ENCODE measurements at places on chromosomes 16 and 17.

- DNase-seq, result no peak
These were observed 15.1 kb downstream of the NQO1 start for GRCh38 chr16:69711115-69711740.

GRCh38 chr17:32240750-32241149 is 24.9 kb upstream of the RHBDL3 start:
- no peak for DNase-seq

DNA sequence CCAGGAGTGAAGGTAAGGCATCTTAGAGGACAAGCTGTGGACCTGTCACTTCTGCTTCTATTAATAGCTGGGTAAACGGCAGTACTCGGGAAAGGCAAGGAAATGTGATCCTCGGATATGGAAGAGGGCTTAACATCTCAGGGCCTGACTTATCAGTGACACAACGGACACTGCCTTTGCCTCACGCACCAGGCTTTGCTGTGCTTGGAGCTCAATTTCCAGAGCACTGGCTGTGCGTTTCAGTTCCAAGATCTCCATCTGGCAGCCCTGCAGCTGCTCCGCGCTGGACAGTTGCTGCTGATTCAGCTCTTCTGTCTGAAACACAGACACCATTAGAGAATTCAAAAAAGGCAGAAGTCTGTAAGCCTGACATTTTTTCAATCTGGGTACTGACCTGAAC is 3.5 kb downstream of the KRT40 start:
- no peak for DNase-seq

DNA sequence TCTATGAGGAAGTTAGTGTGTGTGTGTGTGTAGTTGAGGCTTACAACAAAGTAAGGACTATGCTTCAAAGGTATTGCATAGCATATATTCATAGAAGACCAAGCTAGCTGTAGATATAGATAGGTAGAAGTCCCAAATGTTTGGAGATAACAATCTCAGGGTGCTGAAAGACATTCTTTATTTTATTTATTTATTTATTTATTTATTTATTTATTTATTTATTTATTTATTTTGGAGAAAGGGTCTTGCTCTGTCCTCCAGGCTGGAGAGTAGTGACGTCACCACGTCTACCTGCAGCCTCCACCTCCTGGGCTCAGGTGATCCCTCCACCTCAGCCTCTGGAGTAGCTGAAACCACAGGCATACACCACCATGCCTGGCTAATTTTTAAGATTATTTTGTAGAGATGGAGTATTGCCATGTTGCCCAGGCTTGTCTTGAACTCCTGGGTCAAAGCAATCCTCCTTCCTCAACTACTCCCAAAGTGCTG is 284.6 kb upstream of the KIF2B start:
- DNase-seq, result no peak

- DNase-seq, result no peak
These were observed 8.4 kb upstream of the SLC47A2 start for GRCh38 chr17:19724501-19725420.

- no peak for DNase-seq
These were observed 229.4 kb downstream of the CCDC182 start for GRCh38 chr17:57515662-57516211.

- DNase-seq, result no peak
These were observed 1.6 kb downstream of the ITGA3 start for GRCh38 chr17:50057521-50057991.

DNA sequence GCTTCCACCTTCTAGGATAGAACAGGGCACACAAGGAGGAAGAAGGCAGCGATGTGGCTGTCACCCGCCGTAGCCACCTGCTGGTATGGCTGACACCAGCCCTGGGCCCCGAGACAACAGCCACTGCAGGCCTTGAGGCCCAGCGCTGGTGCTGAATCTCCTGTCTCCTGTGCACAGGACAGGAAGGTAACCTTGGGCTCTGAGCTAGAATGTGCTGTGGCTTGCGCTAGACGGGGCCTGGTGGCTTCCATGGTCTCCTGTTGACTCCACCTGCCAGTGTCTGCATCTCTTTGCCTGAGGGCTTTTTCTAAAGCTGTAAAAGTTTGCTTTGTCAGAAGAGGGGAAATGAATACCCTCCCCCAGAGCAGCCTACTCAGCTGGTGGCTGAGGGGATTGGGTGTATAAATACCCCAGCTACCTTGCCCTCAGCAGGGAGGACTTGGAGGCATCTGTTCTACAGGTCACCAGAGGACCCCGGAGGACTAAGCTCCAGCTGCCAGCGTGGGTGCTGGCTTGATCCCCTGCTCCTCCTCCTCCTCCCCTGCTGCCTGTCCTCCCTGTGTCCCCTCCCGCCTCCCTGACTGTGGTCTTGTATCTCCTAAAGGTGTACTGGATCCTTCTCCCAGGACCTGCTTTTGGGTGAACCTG is 76.1 kb upstream of the SDK2 start:
- DNase-seq, result peak; percentile 80

GRCh38 chr16:86893506-86893905 is 315.2 kb downstream of the FOXL1 start:
- DNase-seq, result no peak

DNA sequence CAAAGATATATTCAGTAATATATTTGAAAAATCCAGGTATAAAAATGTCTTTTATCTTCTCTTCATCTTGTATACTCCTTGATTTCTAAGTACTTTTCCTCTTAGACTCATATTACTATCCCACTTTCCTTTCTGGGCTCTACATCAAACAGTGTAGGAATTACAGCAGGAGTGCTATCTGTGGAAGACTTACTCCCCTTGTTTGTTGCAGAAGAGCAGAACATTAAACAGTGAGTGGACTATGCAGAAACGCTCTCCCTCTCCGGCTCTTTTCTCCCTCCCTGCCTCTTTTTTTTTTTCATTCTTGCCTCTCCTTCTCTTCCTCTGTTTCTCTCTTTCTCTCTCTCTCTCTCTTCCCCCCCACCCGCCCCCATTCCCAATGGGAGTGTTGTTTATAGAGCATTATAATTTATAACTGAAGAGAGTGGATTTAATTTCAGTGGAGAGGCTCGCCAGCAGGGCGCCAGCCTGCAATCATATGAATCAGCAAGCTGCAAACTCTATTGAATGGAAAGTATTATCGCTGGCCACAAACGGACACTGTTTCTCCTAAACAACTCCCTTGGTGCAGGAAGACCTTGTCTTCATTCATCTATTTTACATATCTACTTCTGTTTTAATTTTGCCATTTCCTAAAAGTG is 242.3 kb upstream of the TBX2 start:
- peak; percentile 94 for DNase-seq

DNA sequence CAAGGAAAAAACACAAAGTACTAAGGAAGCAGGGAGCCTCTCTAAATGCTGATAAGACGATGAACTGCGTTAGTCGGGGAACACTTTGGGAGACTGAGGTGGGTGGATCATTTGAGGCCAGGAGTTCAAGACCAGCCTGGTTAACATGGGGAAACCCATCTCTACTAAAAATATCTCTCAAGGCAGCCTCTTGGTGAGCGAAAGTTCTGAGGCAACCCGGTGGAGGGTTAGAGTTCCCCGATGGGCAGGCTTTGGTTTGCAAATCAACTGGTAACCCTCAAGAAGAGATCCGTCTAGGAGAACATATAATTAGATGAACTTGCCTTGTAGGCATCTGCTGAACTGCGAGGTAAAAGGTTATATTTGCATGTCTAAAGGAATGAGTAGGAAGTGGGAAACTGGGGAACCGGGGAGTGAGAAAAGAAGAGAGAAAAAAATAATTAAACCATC is 44.6 kb downstream of the WSB1 start:
- DNase-seq, result no peak

DNA sequence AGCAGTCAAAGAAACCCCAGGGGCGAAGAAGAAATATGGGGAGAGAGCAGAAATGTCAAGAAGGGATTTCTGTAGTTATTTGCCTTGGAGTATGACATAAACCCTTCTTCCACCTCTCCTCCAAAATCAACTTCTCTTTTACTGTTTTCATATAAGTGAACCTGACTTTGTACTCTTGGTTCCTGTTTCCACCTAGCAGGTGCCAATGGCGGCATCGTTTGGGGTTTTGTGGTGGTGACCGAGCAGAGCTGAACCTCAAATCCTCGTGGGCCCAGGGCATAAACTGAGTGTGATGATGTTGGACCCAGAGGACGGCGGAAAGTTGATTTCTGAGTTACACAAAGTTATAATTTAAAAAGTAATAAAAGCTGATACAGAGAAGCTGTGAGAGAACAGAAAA is 39.6 kb upstream of the PSMD7 start:
- no peak for DNase-seq

DNA sequence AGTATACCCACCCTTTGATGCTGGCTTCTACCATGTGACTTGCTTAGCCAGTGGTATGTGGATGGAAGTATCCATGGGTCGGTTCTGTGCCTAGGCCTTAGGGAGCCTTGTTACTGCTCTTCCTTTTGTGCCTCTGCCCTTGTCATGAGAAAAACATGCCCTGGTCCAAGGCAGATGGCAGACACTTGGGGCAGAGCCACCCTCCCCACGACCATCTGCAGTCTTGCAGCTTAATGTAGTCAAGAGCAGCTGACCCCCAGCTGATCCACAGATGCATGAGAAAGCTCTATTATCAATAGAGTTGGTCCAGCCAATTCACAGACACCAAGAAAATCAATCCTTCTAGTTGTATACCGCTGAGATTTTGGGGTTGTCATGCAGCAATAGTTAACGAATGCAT is 95.7 kb downstream of the SLC39A11 start:
- DNase-seq, result peak; percentile 54

DNA sequence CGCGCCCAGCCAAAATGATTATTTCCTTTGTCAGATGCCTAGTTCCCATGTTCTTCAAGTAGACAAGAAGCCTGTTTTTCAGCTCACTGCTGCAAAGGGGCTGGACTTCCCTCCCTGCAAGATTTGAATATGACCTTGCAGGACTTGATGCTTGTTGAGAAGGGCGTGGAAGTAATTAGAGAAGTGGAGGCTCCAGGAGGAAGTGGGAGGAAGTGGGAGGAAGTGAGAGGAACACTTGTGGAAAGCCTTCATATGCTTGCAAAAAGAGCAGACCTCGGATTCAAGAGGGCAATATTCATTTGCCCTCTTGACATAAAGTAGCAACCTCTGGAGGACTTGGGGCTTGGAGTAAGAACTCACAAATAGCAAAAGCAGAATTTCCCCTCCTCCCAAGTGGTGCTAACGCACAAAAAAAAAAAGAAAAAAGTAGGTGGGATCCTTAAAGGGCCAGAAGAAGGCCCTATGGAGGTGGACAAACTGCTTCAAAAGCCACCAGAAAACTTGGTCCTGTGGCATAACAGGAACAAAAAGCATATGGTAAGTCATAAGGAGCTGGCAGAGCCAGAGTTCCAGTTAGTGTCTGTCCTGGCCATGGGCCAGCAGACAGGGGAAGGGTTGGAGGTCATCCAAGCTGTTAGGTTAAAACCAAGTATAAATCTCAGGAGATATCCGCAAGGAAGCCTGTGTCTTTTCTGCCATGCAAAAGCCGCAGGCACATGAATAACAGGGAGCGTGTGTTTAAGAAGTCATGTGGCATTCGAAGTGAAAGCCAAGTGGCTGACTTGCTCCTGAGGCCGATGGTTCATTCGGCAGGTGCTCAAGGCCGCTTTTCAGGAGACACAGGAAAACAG is 20.6 kb upstream of the PRKAR1A start:
- peak; percentile 31 for DNase-seq

DNA sequence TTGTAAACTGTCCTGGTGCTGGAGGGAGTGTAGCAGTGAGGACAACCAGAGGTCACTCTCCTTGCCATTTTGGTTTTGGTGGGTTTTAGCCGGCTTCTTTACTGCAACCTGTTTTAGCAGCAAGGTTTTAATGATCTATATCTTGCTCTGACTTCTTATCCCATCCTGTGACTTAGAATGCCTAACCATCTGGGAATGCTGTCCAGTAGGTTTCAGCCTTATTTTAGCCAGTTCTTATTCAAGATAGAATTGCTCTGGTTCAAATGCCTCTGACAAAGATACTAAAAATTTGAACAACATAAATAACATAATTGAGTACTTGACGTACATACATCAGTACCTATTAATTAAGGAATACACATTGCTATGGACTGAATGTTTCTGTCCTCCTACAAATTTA is 93.3 kb upstream of the TOM1L1 start:
- no peak for DNase-seq

DNA sequence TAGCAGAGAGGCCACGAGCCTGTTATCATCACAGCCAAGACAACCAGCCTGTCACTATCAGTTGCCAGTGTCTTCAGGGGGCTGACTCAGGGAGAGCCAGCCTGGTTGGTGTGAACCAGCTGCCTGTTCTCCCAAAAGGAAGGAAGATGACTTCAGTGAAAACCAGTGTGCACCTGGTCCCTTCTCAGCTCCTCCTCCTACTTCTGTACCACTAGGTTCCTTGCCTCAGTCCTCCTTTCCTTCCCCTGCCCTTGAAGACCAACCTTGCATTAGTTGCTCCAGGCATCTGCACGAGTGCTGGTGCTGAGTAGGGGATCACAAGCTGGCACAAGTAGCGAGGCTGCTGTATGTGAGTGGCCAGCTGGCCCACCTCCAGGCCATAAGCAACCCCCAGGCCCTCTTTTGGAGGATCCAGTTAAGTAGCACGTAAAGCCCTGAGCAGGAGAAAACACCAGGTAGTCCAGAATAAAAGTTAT is 8.5 kb downstream of the TUBG1 start:
- peak; percentile 48 for DNase-seq

DNA sequence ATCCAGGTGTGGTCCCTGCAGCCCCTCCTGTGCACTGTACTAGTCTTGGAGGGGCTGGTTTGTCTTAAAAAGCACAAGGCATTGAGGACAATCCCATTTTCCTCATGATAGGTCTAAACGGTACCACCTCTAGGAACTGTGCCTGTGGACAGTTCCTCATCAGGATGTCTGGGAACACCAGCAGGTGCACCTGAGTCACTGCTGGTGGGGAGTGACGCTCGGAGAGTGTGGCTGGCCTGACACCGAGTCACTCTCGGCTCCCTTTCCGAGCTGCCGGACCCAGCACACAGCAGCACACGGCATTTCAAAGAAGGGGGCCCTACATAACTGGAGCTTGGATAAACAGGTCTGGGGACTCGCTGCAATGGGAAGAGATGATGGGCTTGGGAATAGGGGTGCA is 25.6 kb downstream of the LRRC75A start:
- no peak for DNase-seq

- no peak for DNase-seq
These were observed 30.0 kb downstream of the METRNL start for GRCh38 chr17:83109386-83109785.

DNA sequence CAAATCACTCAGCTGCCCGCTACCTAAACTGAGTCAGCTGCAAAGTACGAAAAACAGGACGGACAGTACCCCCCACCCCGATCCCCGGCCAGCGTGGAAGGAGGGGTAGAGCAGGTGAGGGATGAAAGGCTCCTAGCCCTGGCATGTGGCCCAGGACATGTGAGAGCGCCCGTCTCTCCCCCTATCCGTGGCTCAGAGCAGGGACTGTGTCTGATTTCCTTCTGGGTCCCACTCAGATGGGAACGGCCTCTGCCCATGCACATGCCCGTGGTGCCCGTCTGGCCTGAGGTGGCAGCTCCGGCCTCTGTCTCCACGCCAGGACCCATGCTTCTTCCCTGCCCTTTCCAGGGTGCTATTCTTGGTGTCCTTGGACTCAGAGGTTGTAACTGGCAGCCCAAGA is 30.2 kb upstream of the RASD1 start:
- no peak for DNase-seq

DNA sequence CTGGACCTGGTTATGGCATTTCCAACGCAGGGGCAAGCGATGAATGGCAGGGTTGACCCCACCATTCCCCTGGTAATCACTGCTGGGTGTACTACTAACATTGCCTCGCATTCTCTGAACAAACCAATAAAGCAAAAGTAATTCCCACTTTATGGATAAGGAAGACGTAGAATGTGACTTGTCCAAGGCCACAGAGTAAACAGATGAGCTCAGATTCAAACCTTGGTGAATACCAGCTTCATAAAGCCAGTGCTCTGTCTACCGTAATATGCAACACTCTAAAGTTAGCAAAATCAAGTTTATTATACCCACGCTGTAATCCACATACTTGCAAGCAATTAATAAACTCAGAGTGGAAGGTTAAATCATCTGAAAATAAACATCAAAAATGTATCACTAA is 59.6 kb downstream of the ANKFY1 start:
- no peak for DNase-seq
